ENCODE measurements at places on chromosomes 5 and 9. TPM values are rescaled to one million over a fixed set of nuclear protein-coding genes. Genes with fewer than 3 reads are reported as not detected.

Gene PCDHGA2
- not detected for polyA plus RNA-seq

Gene FLT4
- polyA plus RNA-seq: 0.68 TPM

Gene HMGCS1
- 9.0 TPM for polyA plus RNA-seq

GRCh38 chr9:85515021-85515420 lies 226.7 kb downstream of the AGTPBP1 start:
- DNase-seq: no peak
- H3K4me1 ChIP-seq: no peaks in the 10 kb centered on the region
- H3K27me3 ChIP-seq: no peaks in the 10 kb centered on the region
- no peaks in the 10 kb centered on the region for H3K36me3 ChIP-seq
- no peak overlapping the region for H3K27ac ChIP-seq

DNA sequence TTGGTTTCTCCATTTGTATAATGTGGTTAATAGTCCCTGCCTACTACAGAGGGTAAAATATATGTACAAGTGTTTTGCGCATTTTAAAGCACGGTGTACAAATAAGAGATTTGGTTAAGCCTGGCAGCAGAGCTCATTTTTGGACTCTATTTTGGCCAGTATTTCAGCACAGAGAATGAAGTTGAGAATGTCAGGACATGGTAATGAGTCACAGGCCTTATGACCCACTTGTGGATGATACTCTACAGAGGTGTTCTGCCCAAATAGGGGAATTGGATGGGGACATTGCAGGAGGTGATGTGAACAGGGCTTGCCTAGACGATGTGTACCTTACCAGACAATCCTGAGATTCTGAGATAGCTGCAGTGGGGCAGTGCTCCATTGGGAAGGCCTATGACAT lies 50.6 kb downstream of the MELK start:
- H3K4me3 ChIP-seq: no peak overlapping the region
- no peaks in the 10 kb centered on the region for H3K4me1 ChIP-seq
- H3K27ac ChIP-seq: no peak overlapping the region
- H3K27me3 ChIP-seq: no peaks in the 10 kb centered on the region
- DNase-seq: no peak

- DNase-seq: no peak
- H3K36me3 ChIP-seq: no peaks in the 10 kb centered on the region
- H3K27me3 ChIP-seq: peaks cover 2% of the 10 kb centered on the region
- no peaks in the 10 kb centered on the region for H3K4me1 ChIP-seq
- no peak overlapping the region for H3K4me3 ChIP-seq
Measured at GRCh38 chr5:148541054-148541835, 113.1 kb downstream of the HTR4 start.

DNA sequence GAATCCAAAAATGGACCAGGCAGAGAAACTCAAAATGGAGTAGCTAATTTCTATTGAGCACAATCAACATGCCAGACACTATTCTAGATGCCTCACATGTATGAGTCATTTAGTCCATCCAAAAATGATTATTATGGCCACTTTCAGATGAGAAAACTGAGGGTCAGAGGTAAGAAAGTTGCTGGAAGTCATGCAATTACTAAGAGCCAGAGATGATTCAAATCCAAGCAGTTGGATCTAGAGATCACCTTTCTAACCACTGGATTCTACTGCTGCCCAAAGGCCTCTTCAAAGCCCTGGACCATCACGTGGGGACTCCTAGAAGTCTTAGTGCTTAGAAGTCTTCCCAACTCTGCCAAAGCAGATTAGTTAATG lies 51.8 kb upstream of the HMHB1 start:
- no peak overlapping the region for H3K27ac ChIP-seq
- H3K4me3 ChIP-seq: no peak overlapping the region
- no peaks in the 10 kb centered on the region for H3K36me3 ChIP-seq
- no peaks in the 10 kb centered on the region for H3K27me3 ChIP-seq
- no peak for DNase-seq
